Keratinocyte (primary cell): ENCODE measurements at places on chromosomes 16 and 17. TPM values are rescaled to one million over a fixed set of nuclear protein-coding genes. Genes with fewer than 3 reads are reported as not detected.

Gene PLCG2
- polyA plus RNA-seq: 1.8 to 3.6 TPM (median 3.5 TPM) in 3 replicates

GRCh38 chr17:57485916-57486881, 229.9 kb downstream of the MSI2 start:
- no peaks in the 10 kb centered on the region for H3K27me3 ChIP-seq
- no peaks in the 10 kb centered on the region for H3K36me3 ChIP-seq
- no peak overlapping the region for H3K27ac ChIP-seq

- H3K4me1 ChIP-seq: peaks cover 7% of the 10 kb centered on the region
- no peaks in the 10 kb centered on the region for H3K36me3 ChIP-seq
- H3K4me3 ChIP-seq: no peak overlapping the region
Observed at GRCh38 chr17:67260170-67260987, 15.4 kb upstream of the HELZ start.

- no peak for DNase-seq
- no peaks in the 10 kb centered on the region for H3K36me3 ChIP-seq
- H3K4me3 ChIP-seq: no peak overlapping the region
- H3K27me3 ChIP-seq: no peaks in the 10 kb centered on the region
- no peak overlapping the region for H3K27ac ChIP-seq
Observed at GRCh38 chr17:1755252-1755826, 6.5 kb upstream of the SERPINF1 start.

GRCh38 chr17:54916721-54917120, 16.1 kb downstream of the TOM1L1 start:
- no peak overlapping the region for H3K4me3 ChIP-seq
- no peaks in the 10 kb centered on the region for H3K4me1 ChIP-seq
- no peaks in the 10 kb centered on the region for H3K27me3 ChIP-seq
- no peak for DNase-seq

- peaks cover 21% of the 10 kb centered on the region for H3K36me3 ChIP-seq
- H3K27ac ChIP-seq: peak overlapping the region; percentile 20
- DNase-seq: no peak
- H3K4me1 ChIP-seq: peaks cover 29% of the 10 kb centered on the region
Observed at GRCh38 chr17:78988152-78988551, 8.4 kb upstream of the LGALS3BP start.

DNA sequence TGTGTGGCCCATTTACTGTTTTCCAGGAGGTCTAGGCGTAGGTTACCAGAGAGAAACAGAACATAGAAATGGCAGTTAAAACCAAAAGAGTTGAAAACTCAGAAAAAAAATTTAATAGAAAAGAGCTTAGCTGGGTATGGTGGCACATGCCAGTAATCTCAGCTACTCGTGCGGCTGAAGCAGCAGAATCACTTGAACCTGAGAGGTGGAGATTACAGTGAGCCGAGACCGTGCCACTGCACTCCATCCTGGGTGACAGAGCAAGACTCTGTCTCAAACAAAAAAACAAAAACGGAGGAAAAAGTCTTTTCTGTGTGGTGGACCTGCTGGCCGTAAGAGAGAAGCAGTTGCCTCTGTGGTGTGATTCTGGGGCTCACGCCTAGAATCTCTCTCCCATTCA, 35.8 kb downstream of the MRTFB start:
- no peaks in the 10 kb centered on the region for H3K36me3 ChIP-seq
- no peak overlapping the region for H3K27ac ChIP-seq
- no peaks in the 10 kb centered on the region for H3K27me3 ChIP-seq

- no peak for DNase-seq
- H3K36me3 ChIP-seq: peaks cover 11% of the 10 kb centered on the region
- H3K4me1 ChIP-seq: peaks cover 11% of the 10 kb centered on the region
Observed at GRCh38 chr17:1686086-1686485, 1.4 kb upstream of the PRPF8 start.

Gene PRSS53
- 0.50 to 1.2 TPM (median 0.97 TPM) in 3 replicates for polyA plus RNA-seq

Gene KCNG4
- polyA plus RNA-seq: not detected in 3 replicates

- H3K4me3 ChIP-seq: no peak overlapping the region
- peaks cover 21% of the 10 kb centered on the region for H3K36me3 ChIP-seq
- peaks cover 6% of the 10 kb centered on the region for H3K4me1 ChIP-seq
- H3K27ac ChIP-seq: no peak overlapping the region
- H3K27me3 ChIP-seq: no peaks in the 10 kb centered on the region
- DNase-seq: no peak
Observed at GRCh38 chr17:64162554-64162953, 32.6 kb upstream of the ERN1 start.

Gene TRAPPC2L
- polyA plus RNA-seq: 49.5 to 170 TPM (median 139 TPM) in 3 replicates

DNA sequence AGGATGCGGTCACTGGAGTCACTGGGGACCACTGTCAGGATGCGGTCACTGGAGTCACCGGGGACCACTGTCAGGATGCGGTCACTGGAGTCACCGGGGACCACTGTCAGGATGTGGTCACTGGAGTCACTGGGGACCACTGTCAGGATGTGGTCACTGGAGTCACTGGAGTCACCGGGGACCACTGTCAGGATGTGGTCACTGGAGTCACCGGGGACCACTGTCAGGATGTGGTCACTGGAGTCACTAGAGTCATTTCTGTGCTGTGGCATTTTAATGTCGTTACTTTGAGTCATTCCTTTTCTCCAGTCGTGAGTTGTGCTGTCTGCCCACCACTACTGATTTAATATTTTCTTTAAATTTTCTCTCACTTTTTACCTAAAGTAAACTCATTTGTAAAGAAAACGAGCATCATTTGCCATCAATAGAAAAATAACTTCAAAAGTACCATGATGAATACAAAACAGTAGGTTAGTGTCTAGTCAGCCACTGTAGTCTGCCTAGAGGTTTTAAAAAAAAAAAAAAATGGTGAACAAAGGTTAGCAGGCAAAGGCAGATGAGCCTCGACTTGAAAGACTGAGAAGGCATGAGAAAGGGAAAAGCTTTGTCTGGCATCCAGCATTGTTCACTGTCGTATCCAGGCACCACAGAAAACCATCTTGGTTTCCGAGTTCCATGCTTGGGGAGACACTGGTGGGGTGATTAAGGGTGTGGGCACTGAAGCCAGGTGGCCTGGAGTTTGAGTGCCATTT, 346.6 kb downstream of the SNX29 start:
- no peaks in the 10 kb centered on the region for H3K27me3 ChIP-seq
- no peaks in the 10 kb centered on the region for H3K36me3 ChIP-seq
- H3K4me1 ChIP-seq: peaks cover 18% of the 10 kb centered on the region

DNA sequence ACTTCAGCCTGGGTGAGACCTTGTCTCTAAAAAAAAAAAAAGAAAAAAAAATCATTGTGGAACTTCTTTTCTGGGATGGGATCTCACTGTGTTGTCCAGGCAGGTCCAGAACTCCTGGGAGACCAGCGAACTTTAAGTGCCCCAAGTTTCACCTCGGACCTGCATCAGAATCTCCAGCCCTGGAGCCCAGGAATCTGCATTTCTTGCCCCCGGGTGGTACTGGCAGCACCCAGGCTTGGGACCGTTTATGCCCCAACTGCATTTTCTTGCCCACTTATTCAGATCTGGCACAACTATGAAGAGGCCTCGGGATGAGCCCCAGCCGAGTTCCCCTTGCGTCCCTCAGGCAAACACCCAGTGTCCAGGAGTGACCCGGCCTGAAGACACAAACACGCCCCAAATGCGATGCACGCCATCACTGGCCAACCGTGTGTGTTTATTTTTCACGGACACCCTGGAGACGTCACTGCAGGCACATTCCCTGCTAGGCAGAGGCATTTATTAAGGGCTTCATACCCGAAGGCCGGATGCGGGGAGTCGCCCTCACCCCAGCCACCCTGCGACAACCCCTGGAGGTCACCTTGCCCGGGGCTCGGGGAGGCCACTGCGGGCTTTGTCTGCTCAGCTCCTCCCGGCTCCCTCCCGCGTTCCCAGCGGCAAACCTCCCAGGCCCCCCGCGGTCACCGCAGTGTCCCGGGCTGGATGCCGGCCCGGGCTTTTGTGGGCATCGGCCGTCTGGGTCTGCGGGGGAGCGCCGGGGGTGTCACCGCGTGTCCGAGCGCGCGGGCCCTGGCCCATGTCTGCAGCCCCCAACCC, 684 bp upstream of the SPIRE2 start:
- peaks cover 5% of the 10 kb centered on the region for H3K4me1 ChIP-seq
- H3K36me3 ChIP-seq: no peaks in the 10 kb centered on the region
- no peak for DNase-seq
- H3K4me3 ChIP-seq: peak overlapping the region; percentile 66
- no peaks in the 10 kb centered on the region for H3K27me3 ChIP-seq

Gene CA7
- polyA plus RNA-seq: not detected in 3 replicates

Gene CLDN6
- 0.12 TPM in 1 of 3 replicates, not detected in the others for polyA plus RNA-seq

DNA sequence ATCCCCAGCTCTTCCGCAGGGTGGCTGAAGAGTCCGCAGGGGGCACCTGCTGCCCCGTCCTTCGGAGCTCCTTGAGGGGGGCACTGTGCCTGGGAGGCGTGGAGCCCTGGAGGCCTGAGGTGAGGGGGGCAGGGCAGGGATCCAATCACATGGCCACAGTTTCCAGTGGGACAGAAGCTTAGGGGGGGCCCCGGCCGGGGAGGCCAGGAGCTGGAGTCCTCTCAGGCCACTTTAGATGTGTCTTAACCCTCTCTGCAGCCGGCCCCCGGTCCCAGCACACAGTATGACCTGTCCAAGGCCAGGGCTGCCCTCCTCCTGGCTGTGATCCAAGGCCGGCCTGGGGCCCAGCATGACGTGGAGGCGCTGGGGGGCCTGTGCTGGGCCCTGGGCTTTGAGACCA, 10.8 kb downstream of the ZNF213 start:
- no peaks in the 10 kb centered on the region for H3K36me3 ChIP-seq
- no peaks in the 10 kb centered on the region for H3K27me3 ChIP-seq
- H3K4me1 ChIP-seq: no peaks in the 10 kb centered on the region
- no peak overlapping the region for H3K4me3 ChIP-seq
- no peak overlapping the region for H3K27ac ChIP-seq
- no peak for DNase-seq

Gene HOXB2
- 3.0 to 5.7 TPM (median 3.8 TPM) in 3 replicates for polyA plus RNA-seq

Gene MKS1
- 11.2 to 12.2 TPM (median 12.0 TPM) in 3 replicates for polyA plus RNA-seq
